ENCODE measurements at places on chromosomes 3 and 15.

DNA sequence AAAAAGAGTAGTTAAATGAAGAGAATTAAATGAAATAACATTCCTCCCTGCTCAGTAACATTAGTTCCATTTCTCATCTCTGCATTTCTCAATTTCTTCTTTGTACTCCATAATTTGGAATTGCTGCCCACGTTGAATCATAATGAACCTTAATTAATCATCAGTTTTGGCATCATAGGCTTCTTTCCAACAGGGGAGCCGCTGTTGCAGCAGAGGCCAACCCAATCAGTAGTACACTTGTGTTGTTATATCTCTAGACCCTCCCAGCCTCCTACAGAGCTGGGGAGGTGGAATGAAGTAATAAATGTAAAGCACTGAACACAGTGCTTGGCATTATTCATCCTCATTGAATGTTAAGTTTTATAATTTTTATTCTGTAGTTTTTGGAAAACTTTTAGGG, 240.7 kb downstream of the CHST2 start:
- no peak for DNase-seq

- no peak for DNase-seq
Measured at GRCh38 chr15:60635507-60636352, 156.8 kb upstream of the ICE2 start.

- DNase-seq = no peak
Measured at GRCh38 chr3:81790117-81790516, 28.7 kb upstream of the GBE1 start.

GRCh38 chr3:23611737-23612295, 193.9 kb upstream of the UBE2E1 start:
- DNase-seq = peak; percentile 54

Measured in fibroblast of skin of scalp (primary cell).